ENCODE measurements at places on chromosomes 16 and 17.

DNA sequence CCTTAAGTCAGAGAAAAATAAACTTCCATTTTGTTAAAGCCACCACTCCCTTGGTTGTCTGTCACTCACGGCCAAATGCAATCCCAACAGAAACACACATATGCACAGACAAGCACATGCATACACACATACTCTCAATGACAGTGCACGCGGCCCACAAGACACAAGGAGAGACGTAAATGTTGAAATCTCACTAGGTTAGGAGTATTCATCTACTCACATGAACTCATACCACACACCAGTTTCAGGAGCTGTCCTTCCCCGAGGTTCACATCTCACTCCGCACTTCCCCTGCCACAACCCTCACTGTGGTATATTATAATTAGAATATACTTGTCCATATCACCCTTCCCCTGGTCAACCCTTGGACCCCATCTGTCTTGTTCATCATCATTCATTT lies 30.5 kb upstream of the CRYBA1 start:
- no peak for DNase-seq

DNA sequence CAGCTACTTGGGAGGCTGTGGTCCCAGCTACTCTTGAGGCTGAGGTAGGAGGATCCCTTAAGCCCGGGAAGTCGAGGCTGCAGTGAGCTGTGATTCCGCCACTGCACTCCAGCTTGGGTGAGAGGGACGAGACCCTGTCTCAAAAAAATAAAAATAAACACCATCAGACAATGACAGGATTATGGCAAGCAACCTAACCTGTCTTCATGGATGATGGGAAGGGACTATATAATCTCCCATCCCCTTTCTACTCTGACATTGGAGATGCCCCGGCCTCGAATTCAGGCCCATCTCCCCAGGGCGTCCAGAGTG lies 893 bp downstream of the TRIM25 start:
- no peak for DNase-seq

DNA sequence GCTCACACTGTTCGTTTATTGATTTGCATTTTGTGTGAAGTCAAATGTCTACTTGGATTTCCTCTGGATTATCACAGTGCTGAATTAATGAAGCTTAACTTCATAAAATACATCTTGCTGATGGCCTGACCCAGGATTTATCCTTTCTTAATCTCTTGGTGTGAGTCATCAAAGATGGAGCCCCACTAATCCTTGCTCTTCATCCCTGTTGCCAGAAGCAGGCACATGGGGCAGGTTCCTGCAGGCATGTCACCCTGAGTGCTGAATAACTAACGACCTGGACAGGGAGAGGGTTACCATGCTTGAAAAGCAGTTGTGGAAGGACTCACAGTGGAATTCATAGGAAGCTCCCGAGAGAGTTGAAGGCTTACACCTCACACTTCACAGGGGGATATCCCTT lies 56.0 kb upstream of the FA2H start:
- DNase-seq, result no peak

GRCh38 chr16:81779536-81780320 lies 637 bp downstream of the PLCG2 start:
- no peak for DNase-seq

GRCh38 chr17:80930335-80931279 lies 61.0 kb upstream of the CHMP6 start:
- no peak for DNase-seq

DNA sequence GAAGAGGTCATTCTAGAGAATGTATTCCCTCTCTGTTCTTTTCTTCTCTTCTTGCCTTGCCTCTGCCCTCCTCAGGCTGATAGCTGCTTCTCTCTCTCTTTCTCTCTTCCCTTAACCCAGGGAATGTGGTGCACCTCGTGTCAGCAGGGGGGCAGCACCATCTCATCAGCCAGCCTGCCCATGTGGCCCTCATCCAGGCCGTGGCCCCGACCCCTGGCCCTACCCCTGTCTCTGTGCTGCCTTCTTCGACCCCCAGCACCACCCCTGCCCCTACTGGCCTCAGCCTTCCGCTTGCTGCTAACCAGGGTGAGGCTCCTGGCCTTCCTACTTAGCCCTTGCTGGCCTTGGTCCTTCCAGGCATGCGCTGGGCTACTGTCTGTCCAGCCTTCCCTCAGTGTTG lies 23.5 kb downstream of the SRCAP start:
- DNase-seq, result no peak

GRCh38 chr17:28327709-28328108 lies 7.6 kb downstream of the IFT20 start:
- no peak for DNase-seq

DNA sequence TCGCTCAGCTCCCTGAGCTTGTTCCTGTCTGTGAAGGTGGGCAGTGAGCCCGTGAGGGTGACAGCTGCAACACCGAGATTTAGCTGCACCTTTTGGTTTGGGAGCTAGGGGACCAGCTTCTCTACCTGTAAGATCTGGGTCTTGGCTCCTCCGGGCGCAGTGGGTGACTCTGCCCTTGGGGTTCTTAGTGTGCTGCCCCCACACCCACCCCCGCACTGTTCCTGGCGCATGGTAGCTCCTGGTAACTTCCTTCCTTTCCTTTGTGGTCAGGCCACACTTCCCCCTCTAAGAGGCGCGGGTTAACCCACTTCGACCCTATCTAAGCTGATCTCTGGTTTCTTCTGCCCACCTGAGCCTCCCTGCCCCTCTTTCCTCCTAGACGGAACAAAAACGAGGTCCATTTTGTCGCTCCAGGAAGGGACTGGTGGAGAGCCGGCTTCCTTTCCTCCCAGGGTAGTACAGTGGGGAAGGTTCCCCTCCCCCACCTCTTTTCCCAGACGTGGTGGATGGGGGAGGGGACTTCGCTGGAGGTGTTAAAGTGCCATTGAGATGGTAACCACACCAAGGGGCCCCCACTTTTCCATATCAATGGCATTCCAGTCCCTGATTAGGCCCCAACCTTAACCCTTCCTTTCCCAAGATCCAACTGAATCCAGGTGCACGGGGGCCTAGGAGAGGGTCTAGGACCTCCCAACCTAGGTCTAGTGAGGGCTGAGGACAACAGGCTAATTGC lies 4.6 kb upstream of the CLDN9 start:
- DNase-seq, result no peak
